NAMALWA (cell line): ENCODE measurements at places on chromosomes 4 and X.

- peak; percentile 85 for DNase-seq
These were observed 10.3 kb upstream of the AKAP17A start for GRCh38 chrX:1581132-1581531.

DNA sequence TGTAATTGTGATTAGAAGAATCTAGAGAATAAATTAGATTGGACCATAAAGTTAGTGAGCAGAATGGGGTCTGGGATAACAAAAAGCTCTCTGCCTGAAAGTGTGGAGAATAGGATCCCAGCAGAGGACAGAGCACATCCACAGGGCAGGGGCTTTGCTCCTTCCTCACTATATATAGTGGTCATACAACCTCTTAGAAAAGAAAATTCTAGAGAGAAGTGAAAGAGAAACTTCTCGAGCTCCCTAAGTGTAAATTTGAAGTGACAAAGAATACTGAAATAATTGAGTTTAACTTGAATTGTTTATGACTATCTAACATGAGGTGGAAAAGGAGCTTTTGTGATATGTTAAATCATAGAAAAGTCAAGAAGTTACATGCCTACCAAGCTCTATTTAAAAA, 14.9 kb downstream of the ADAM29 start:
- no peak for DNase-seq

DNA sequence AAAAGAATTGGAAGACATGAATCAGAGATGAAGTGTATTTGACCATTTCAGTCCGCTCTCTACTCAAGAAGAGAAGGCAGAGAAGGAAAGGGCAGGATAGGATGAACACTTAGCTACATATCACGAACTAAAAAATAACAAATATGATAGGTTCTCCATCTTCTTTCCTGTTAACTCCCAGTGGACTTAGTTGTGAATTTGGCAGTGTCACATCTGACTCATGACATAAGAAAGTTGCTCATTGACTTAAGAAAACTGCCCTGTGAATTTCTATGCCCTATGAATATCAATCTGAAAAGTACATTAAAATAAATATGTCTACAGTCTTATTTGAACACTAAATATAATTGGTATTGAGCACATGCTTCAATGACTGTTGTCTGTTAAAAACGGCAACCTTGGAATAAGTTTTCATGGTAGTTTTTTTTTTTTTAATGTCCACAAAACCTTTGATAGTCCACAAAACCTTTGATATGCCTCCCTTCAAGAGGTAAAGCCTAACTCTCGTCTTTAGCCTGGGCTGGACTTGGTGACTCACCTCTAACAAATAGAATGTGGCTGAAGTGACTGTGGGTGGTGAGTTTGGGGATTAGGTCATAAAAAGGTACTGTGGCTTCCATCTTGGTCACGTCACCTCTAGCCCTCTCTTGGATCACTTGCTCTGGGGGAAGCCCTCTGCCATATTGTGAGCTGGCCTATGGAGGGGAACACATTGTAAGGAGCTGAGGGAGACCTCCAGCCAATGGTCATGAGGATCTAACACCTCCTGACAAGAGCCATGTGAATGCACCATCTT, 184.7 kb upstream of the S100G start:
- DNase-seq: no peak

DNA sequence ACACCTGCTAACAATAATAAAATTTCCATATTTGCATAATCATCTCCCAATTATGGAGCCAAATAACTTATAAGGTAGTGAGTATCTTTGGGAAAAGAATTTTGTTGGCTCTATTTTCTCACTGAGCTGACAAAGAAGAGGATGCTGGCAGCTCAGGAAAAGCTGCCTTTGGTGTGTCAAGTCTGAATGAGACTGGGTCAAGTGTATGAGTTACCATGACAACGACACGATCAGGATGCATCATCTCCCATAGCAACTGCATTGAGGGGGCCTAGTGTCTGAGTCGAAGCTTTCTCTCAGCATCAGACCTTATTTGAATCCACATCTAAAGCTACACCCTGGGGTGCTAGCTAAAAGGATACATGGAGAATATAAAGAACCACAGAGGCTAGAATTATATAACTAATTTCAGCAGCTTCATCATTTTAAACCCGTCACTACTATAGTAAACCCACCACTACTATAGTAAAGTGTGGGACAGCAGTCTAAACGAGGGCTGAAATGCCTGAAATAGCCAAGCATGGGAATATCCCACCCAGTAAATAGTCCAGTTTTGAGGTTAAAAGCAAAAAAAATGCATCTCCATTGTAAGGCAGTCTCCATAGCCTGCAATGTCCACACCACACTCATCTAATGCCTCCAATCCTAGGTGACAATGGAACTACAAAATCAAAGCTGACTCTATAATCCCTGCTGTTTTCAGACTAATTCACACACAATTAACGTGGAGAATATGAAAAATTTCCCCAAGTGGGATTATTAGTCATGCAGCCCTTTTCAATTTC, 16.0 kb downstream of the GSPT2 start:
- no peak for DNase-seq

DNA sequence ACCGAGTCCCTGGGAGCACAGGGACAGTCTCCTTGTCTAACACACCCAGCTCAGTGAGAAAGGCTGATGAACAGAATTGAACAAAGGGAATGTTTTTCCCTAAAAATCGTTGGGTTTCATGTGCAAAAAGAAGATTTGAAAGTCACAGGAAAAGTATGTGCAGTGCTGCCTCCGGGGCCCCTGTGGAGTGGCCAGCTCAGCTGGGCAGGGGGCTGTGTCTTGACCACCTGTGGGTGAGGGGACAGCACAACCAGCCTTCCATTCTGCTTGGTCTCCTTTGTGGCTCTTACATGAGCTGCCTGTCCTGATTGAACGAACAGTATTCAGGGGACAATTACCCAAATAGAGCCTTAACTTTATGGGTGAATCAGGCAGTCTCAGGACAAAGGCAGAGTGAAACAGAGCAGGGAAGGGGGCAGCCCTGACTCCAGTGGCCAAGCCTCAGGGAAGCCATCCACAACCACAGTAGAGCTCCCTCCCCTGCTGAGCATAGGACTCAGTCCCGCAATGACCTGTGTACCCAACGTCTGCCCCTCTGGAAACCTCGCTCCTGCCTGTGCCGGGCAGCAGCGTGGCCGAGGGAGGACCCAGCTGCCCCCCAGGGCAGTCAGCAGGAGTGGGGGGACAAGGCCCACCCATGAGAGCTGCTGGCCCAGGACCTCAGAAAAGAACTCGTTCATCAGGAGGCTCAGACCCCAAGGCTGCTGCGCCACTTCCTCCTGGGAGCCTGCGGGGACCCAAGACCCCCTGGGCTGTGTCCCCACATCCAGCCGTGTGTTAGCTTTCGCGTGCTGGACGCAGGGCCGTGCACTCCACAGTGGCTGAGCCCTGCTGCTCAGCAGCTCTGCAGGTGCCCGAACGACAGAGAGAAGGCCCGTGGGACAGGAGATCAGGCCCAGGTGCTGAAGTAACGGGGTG, 59.6 kb upstream of the MXD4 start:
- DNase-seq: no peak
